ENCODE measurements at places on chromosomes 7 and 10. TPM values are rescaled to one million over a fixed set of nuclear protein-coding genes. Genes with fewer than 3 reads are reported as not detected.

DNA sequence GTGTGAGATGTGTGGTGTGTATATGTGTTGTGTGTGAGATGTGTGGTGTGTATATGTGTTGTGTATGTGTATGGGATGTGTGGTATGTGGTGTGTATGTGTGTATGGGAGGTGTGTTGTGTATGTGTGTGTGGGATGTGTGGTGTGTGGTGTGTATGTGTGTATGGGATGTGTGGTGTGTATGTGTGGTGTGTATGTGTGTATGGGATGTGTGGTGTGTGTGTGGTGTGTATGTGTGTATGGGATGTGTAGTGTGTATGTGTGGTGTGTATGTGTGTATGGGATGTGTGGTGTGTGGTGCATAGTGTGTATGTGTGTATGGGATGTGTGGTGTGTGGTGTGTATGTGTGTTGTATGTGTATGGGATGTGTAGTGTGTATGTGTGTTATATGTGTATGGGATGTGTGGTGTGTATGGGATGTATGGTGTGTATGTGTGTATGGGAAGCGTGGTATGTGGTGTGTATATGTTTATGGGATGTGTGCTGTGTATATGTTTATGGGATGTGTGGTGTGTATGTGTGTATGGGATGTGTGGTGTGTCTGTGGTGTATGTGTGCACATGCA, 30.8 kb downstream of the IKZF1 start:
- no peak for DNase-seq

DNA sequence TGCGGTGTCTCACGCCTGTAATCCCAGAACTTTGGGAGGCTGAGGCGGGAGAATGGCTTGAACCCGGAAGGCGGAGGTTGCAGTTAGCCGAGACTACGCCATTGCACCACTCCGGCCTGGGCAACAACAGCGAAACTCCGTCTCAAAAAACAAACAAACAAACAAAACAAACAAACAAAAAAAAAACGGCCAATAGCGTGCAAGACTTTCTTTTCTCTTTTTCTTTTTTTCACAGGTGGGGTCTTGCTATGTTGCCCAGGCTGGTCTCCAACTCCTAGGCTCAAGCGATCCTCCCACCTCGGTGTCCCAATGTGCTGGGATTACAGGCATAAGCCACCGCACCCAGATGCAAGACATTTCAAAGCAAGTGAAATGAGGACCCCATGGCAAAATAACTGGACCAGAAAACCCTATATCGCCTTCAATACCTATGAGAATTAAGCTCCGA, 1.6 kb downstream of the PSAP start:
- peak; percentile 19 for DNase-seq

GRCh38 chr7:151793531-151793951, 83.4 kb downstream of the PRKAG2 start:
- DNase-seq, result no peak

DNA sequence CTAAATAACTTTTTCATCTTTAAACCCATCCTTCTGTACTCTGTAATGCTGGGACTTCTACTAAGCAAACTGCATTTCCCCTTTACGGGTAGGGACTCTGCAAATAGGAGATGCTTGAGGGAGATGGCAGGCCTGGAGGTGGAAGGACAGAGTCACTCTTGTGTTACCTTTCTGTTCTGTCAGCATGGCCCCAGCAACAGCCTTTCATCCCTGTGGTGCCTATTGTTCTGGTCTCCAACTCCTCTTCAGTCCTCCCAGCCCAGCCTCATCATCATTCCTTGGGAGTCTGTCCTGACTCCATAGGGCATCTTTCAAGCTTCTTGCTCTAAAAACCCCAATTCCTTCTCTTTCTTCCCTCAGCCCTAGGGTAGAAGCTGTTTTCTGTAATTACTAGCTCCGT, 230.0 kb downstream of the SNX13 start:
- DNase-seq, result no peak

DNA sequence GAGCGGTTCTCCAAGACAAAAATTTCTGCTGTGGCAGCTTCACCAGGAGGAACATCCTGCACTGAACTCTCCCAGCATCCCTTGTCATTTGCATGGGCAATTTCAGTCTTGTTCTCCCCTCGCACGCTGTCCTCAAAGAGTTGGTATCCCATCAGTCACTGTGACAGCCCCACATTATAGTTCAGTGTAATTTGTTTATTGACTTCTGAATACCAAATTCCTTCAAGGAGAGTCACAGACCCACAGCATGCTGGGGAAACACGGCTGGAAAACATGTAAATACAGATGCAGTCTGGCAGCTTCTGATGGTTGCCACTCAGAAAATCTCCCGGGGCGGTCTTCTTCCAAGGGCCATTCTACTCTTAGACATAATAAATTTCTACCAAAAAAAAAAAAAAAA, 151.0 kb upstream of the NEBL start:
- DNase-seq, result no peak

DNA sequence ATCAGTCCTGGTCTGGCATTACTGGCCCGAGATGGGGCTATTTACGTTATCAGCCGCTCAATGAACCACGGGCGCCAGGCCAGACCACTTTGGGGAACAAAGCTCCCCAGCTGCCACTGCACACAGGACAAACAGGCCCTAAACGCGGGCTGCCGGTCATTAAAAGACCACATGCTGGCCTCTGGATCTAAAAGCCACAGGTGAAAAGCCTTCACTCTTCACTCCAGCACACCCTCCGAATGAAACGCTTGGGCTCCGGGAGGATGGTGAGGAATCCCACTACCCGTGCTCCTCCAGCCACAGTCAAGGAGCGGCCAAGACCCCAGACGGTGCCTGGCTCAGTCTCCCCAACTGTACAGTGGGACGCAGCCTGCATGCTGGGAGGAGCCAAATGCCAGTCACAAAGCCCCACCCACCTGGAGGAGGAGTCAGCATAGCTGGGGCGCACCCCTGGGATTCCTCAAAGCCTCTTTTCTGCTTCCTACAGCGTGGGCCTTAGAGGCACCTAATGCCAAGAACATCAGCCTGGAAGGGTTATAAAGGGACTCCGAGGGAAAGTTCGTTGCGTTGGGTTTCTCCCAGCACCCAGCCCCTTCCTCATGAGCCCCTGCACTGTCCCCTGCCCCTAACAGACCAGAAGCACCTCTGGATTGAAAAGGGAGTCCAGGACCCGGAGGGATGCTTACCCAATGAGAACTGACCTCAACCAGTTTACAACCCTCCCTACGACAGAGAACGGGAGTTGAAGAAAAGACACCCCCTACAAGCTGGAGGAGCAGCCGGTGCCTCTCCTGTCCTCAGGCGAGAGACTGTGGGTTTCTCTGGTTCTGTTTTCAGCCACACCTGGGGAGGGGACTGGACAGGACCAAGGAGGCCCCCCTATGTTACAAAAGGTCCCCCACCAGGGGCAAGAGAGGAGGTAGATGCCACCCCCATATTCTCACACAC, 4.7 kb downstream of the PDGFA start:
- DNase-seq, result no peak

DNA sequence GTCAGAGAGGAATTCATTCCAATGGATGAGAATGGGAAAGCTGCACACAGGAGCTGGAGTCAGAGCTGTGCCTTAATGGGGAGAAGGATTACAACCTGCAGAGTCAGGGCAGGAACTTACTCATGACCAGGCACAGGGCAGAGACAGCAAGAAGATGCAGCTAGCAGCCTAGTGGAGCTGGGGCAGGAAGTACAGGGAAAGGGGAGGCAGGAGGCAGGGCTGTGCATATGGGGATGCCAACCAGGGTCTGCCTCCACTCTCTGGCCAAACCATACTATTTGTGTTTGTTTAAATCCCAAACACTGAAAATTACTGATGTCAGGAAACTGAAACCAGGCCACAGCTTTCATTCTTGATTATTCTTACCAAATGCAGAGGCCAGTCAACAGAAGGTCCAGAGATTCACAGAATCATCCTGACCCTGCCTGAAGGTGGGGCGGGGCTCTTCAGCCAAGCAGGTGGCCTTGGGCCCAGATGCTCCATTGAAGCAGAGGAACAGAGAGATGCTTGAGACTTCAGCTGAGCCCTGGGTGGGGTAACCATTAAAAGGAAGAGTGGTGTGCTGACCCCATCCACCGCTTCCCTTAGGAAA, 461.9 kb downstream of the KCNMA1 start:
- no peak for DNase-seq

DNA sequence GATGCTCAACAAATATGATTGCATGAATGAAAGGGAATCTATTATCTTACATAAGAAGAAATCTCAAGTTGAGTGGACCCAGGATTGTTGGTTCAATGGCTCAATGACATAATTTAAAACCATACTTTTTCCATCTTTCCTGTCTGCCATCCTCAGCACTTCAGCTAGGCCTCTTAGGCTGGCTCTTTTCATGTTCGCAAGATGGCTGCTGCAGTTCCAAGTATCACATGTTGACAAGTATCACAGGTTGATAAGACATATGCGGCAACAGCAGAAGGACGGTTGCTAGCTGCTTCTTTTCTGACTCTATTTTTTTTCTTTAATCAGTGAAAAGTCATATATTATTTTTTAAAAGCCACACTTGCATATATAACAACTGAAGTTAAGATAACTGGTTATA, 79.0 kb upstream of the CDK6 start:
- no peak for DNase-seq

DNA sequence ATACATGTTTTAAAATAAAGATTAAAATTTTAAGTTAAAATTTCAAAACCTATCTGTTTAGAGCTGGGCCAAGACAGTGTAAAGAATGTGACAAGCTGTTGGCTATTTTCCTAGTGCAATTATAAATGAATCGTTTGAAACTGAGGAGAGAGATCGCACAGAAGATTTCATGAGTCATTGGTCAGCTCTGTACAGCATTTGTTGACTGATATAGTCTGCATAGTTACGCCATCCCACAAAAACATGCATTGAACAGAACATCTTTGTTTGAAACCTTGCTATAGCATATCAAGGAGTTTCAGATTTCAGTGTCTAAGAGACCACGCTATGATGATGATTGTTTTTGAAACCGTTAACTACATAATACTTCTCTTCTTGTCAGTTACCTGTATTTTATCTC, 1.3 kb upstream of the C10orf67 start:
- DNase-seq, result peak; percentile 92

DNA sequence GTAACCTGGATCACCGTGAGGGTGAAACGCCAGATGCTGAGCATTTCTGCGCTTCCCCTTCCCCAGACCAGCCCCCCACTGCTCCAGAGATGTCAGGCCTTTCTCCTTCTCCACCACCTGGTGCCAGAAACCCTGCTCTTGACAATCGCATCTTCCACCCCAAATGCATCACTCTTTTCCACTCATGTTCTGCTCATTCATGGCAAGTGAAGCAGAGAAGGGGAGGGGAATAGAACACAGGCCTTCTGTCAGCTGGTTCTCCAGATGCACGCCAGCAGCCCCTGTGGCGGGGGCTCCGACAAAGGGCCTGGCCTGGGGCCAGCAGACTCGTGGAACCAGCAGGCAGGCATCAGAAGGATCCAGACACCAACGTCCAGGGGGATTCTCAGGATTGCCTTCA, 68.5 kb upstream of the SVIL start:
- no peak for DNase-seq

DNA sequence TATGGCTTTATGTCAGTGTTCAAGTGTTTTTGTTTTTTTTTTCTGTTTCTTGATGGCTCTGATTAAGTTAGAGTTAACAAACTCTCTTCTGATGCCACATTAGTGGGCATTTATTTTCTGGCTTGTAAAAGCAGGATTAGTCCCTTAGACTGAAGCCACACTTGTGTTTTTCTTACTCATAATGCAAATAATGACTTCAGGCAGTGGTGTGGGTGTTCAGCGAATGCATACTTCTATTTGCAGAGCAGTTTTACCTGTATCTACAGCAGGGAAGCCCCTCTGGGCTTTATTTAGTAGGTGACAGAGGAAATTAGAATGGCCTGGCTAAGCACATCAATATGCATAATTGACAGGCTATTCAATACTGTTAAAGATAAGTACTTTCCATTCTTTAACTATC, 79.9 kb downstream of the CNNM2 start:
- DNase-seq, result peak; percentile 78

DNA sequence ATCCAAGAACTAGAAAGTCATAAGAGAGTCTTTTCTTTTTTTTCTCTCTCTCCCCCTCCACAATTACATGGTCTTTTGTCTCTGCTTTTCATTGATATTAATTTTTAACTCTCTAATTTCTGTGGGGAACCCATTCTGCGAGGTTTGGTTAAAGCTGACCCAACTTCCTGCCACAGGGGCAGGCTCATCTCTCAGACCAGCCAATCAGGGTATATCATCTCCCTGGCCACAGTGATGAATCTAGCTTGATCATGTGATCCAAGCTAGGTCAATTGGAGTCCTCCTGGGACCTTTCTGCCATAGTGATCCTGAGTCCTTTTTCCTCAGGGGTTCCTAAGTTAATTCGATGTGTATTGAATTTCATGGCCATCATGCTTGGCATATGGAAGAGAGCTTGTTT, 38.0 kb upstream of the TRUB1 start:
- DNase-seq, result no peak

- peak; percentile 76 for DNase-seq
These were observed 290.3 kb downstream of the TNS3 start for GRCh38 chr7:47291461-47292081.

DNA sequence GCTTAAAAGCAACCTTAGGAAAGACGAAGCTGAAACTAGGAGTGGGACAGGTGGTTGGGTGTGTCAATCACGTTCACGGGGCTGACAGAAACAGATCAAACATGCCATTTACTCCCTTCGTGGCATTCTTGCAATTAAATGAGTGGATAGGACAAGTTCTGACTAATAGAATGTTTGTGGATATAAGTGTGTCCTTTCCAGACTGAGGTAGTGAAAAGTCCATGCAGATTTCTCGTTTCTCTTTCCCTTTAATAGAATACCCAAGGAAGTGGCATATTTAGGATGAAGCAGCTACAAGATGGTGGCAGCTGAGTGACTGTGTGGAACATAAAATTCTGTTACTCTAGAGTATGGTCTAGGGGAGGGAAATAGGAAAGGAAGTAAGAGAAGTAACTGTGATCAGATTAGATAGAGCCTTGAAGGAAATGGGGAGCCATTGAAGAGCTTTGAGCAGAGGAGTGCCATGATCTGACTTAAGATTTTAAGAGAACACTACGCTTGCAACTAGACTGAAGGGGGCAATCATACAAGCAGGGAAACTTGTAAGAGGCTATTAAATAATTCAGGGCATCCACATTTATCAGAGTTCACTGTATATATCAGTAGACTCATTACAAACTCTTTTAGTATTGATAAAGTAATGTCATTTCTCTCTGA, 46.3 kb upstream of the HYAL4 start:
- peak; percentile 11 for DNase-seq

GRCh38 chr10:58588673-58589265, 76.1 kb downstream of the BICC1 start:
- peak; percentile 10 for DNase-seq

DNA sequence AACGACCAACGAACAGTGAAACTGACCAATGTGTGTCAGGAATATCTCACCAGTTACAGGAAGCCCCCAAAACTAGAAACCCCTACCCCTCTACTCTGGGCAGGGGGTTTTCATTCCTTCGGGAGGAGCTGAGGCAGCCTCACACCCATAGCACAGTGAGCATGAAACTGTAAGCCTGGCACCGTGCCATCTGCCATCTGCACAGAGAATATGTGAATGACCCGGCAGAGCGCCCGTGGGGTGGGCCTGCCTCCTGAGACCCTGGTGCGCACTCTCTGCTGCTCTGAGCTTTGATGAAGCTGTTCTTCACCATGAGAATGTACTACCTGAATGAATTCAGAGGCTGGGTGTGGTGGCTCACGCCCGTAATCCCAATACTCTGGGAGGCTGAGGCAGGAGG, 27.1 kb downstream of the DAGLB start:
- DNase-seq, result no peak

- DNase-seq, result no peak
These were observed 6.3 kb upstream of the DDIT4 start for GRCh38 chr10:72267381-72267780.

Gene ERV3-1
- 14.0 TPM for total RNA-seq

Gene TPST1
- 11.0 TPM for total RNA-seq

Gene LRMDA
- total RNA-seq, result not detected

Gene AEBP1
- total RNA-seq, result 0.98 TPM

Gene ZNF365
- 1.8 TPM for total RNA-seq

Gene SPDYE1
- not detected for total RNA-seq

Gene EPHB4
- total RNA-seq, result 79.4 TPM

Gene FEZF1
- not detected for total RNA-seq
